NCI-H2029 treated with DMSO at 0.1 percent for 48 hours (cell line): ENCODE measurements at places on chromosomes 16 and 17.

DNA sequence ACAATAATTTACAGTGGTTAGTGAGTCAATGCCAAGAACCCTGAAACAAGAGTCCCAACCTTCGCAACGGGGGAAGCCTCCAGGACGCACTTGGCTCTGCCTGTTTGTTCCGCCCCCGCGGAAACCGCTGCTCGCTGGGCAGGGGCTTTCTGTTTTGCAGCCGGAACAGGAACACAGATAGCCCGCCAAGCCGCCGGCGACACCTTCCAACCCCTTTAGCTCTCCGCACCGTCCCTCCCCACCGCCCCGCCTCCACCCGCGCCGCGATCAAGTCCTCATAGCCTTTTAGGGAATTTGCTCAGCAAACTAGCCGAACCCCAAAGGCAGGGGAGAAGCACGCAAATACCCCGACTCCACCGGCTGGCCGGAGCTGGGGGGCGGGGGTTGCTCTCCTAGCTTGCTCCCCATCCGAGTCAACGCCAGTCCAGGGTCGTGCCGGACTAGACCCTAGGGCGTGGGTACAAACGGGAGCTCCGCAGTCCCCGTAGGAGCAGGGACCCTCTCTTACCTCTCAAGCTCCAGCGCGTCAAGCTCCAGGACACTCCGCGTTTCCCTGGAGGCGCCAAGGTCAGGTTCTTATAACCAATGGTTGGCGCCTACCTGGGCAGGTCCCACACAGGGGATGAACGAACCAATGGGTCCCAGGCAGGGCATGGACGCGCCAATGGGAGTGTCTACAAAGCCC, at the start of gene SLFN13:
Gene SLFN13, minus strand, starts transcription at position 553 of the 685 bp plus-strand sequence. CDS start 3,086 bp downstream, outside the sequence.
- DNase-seq = peak; percentile 66

DNA sequence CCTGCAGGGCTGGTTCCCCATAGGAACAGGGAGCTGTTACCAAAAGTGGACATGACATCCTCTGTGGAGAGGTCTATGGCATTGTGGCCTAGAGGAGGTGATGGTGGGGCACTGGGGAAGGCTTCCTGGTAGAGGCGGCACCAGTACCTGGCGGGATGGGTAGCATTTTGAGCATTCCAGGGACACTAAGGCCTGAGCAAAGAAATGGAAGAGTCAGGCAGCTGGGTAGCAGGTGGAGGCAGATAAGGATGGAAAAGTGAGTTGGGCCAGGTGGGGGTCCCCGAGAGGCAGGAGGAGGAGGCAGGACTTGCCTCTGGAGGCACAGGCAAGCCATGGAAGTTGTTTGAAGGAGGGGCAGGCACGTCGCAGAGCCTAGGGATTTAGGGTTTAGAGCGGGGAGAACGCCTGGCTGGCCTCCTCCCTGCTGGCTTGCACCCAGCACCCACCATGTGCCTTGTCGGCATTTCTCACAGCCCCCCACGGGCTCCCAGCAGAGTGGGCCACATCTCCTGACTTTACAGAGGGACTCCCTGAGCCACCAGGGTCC, 5.1 kb upstream of the ADCY7 start:
- no peak for DNase-seq

DNA sequence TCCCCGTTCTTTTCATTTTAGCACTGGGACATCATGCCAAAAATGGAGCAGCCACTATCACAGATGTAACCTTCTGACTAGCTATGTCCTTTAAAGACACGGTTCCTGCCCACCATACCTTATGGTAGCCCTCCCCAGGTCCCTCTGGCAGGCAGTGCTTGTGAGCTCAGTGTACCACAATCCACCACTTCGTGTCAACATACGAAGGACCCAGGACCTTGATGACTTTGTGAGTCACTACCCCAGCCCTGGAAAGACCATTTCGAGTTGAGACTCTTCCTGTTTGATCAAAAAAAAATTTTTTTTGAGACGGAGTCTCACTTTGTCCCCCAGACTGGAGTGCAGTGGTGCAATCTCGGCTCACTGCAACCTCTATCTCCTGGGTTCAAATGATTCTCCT, 21.0 kb upstream of the FLCN start:
- no peak for DNase-seq

DNA sequence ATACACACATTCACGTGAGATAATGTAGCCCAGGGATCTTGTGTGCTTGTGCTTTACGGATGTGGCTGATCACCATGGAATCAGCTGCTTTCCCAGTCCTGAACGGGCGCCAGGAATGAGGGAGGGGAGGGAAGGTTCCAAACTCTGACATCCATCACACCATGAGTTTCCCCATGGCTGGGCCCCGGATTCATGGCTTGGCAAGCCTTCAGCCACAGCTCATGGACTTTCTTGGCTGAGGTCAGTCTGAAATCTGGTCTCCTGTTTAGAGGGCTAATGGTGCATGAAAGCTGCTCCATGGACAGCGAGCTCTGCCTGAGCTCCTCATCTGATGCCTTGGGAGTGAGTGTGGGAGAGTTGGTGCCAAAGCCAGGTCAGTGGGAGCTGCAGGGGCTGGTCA, 767.6 kb upstream of the EEF2KMT start:
- DNase-seq = no peak

GRCh38 chr16:70694088-70694867, 8.4 kb upstream of the MTSS2 start:
- no peak for DNase-seq
